HS-27A (cell line): ENCODE measurements at places on chromosomes 3 and 15.
A peak's percentile ranks its signal among the peaks of the same experiment; 100 is the strongest.

GRCh38 chr15:88401996-88402656 is 65.1 kb downstream of the MRPL46 start:
- DNase-seq = no peak

DNA sequence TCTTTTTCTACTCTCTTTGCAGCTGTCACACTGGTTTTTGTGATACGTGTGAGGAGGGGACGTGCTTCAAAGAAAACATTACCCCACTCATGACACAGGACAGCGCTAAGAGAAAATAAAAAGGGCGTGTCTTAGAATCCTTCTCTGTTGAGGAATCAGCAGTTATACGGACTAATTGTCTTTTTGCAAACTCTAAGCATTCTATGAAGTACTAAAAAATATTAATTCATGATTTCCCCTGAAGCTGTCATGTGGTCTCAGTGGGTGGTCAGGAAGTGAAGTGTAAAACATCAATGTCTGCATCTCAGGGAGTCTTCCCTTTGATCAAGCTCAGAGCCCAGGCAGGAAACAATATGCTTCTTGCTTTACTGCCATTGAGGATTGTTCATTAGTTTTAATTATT is 117.5 kb upstream of the CRBN start:
- no peak for DNase-seq

GRCh38 chr3:132255041-132255745 is 62.0 kb upstream of the ACP3 start:
- DNase-seq = no peak

DNA sequence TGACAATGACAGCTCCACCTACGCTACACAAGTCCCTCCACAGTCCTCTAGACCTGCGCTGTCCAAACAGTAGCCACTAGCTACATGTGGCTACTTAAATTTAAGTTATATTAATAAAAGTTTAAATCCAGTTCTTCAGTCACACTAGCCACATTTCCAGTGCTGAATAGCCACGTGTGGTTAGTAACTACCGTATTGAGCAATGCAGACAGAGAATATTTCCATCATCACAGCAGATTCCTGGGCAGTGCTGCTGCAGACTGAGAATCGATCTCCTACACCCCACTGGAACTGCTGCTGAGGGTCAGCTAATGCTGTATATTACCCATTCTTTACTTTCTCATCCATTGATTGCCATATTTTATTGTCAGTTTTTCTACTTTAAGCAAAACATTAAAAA is 40.9 kb downstream of the HDC start:
- DNase-seq = no peak

GRCh38 chr3:48425281-48425812 is 4.5 kb downstream of the PLXNB1 start:
- no peak for DNase-seq

DNA sequence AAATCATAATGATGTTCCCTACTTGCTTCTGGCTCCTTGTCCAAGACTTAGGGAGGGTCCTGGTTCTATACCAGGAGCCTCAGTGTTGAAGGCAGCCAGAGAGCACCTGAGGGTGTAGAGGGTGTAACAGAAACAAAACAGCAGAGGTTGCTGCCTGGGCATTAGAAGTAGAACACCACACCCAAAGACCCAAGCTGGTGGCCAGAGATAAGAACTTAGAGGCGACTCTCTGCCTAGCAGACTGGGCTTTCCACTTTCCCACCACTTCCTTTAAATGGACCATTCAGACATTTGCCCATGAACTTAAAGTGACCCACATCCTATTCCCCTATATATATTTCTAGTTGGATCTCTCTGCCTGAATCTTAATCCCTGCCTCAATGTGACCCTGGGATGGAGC is 189.8 kb downstream of the KLF13 start:
- no peak for DNase-seq

GRCh38 chr3:125313060-125313635 is 62.0 kb downstream of the ZNF148 start:
- no peak for DNase-seq

- peak; percentile 91 for DNase-seq
Observed at GRCh38 chr15:32855942-32856341, 138.1 kb downstream of the GREM1 start.

- no peak for DNase-seq
Observed at GRCh38 chr3:141603473-141604035, 116.7 kb downstream of the RASA2 start.

- DNase-seq = no peak
Observed at GRCh38 chr3:121855555-121855954, 20.5 kb downstream of the EAF2 start.

DNA sequence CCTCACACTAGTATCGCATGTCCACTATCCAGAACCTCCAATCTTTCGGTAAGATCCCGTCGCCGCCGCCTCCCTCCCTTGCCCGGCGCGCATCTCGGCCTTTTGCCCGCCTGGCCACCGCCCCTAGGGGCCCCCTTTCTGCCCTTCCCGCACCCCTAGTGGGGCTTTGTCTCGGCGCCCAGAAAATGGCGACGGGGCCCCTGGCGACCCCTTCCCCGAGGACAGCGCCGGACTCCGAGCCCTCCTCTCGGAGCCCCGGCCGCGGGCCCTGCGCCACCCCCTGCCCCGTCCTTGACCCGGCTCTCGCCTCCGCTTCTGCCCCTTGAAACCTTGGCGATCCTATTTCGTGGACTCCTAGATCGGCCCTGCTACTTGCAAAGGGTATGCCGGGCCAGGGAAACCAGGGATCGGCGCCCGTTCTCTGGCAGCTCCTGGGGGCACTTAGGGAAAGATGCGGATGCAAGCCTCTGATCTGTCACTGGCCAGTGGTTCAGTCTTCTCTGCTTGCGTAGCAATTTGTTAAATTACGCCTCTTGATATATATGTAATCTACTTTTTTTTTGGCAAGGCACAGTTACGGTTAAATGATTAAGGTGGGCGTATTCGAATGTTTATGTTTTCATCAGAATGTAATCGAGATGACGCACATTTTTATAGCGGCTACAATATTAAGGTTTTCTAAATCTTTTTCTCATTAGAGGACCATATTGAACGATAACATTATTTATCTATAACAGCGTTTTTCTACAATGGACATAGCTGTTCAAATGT is 603 bp downstream of the EIF1B start:
- DNase-seq = peak; percentile 26

DNA sequence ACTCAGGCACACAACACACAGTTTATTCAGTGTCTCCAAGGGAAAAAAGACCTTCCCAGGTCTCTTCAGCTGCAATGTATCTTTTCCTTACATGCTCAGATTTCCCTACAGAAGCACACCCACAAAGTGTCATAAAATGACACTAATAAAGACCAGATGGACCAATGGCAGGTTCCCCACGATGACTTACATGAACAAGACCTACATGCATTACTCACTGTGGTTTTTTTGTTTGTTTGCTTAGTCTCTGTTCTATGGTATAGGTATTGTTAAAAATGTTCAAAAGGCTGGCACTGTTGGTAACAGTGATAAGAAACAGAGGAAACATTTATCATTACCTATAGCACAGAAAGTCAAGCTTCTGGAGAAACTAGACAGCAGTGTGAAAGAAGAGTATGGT is 318.2 kb upstream of the TMCO5A start:
- DNase-seq = no peak

GRCh38 chr3:161069511-161070251 is 35.5 kb downstream of the B3GALNT1 start:
- DNase-seq = peak; percentile 15

DNA sequence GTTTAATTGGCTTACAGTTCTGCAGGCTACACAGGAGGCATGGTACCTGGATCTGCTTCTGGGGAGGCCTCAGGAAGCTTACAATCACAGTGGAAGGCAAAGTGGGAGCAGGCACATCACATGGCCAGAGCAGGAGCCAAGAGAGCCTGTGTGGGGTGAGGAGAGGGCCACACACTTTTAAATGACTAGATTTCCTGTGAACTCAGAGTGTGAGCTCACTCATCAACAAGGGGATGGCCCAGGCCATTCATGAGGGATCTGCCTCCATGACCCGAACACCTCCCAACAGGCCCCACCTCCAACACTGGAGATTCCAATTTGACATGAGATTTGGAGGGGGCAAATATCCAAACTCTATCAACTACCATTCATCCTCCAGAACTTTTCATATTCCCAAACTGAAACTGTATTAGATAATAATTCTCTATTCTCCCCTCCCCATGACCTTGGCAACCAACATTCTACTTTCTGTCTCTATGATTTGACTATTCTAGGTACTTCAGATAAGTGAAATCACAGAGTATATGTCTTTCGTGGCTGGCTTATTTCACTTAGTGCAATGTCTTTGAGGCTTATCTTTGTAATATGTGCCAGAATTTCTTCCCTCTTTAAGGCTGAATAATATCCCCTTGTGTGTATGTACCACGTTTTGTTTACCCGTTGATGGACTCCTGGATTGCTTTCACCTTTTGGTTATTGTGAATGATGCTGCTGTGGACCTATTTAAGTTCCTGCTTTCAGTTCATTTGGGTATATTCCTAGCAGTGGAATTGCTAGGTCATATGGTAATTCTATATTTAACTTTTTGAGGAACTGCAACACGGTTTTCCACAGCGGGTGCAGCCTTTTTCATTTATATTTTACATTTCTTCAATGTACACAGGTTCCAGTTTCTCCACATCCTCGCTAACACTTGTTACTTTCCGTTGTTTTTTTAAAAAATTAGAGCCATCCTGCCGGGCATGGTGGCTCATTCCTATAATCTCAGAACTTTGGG is 43.8 kb downstream of the TKT start:
- DNase-seq = no peak

DNA sequence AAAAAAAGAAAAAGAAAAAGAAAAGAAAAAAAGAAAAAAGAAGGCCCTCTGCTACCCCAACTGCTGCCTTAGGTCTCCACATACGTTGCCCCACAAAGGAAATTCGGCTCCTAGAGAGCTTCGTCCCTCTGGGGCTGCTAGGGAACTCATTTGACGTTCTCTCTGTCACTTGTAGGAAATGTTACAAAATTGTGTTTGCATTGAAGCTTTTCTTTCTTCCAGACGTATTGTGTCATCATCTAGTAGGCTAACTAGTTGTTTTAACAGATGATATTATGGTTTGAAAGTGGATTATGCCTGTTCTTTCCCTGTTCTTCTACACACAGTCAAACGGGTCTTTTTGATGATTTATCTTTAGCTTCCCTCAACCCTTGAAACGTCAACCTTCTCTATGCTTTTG is 125.3 kb downstream of the BDH1 start:
- no peak for DNase-seq

- DNase-seq = no peak
Observed at GRCh38 chr3:31448035-31448881, 84.5 kb upstream of the STT3B start.

DNA sequence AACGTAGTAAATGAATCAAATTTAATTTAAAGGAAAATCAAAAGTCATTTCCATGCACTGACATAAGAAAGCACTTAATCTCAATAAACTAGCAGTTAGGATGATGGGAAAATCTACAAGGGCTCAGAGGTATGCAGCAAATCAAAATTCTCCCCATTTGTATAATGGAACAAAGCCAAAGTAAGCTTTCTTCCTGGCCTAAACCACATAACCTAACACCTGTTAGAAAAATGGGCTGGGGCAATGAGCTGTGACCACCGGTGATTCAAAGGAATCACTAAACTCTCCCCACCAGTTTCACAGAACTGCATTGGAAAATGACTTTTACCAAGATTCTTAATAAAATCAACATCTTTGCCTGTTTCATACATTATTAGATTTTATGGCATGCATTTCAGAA is 1024.3 kb downstream of the FHIT start:
- DNase-seq = no peak

GRCh38 chr3:480070-480469 is 283.5 kb downstream of the CHL1 start:
- no peak for DNase-seq

- DNase-seq = no peak
Observed at GRCh38 chr15:68504681-68505170, 72.8 kb upstream of the ITGA11 start.

DNA sequence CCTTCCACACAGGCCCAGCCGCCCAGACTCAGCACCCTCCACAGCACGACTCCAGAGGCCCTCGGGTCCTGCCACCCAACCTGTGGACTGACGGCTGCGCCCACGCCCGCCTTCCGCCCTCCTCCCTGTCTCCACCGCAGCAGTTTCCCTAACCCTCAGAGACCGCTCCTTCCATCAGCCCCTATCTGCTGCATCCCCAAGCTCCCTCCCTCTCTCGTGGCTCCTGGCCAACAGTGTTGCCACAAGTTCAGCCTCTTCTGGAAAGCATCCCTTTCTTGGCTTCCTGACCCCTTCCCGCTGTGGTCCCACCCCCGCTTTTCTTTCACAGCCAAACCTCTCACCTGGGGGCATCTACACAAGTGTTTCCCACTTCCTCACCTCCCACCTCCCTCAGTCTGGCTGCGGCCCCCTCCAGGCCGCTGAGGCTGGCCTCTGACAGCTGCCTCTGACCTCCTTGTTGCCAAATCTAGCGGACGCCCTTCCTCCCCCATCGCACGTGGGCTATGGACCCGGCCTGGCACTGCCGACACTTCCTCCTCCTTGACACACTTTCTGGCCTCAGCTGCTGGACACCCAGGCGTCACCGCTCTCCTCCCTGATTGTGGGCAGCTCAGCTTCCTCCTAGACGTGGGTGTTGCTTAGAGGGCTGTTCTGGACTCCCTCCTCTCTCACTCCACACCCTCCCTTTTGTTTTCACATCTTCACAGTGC is 168.8 kb upstream of the TLE3 start:
- DNase-seq = no peak

- DNase-seq = no peak
Observed at GRCh38 chr3:186151077-186151971, 42.4 kb upstream of the ETV5 start.

- no peak for DNase-seq
Observed at GRCh38 chr15:59157396-59157795, 49.2 kb upstream of the LDHAL6B start.

GRCh38 chr3:41199866-41200668 is 762 bp downstream of the CTNNB1 start:
- DNase-seq = peak; percentile 20

DNA sequence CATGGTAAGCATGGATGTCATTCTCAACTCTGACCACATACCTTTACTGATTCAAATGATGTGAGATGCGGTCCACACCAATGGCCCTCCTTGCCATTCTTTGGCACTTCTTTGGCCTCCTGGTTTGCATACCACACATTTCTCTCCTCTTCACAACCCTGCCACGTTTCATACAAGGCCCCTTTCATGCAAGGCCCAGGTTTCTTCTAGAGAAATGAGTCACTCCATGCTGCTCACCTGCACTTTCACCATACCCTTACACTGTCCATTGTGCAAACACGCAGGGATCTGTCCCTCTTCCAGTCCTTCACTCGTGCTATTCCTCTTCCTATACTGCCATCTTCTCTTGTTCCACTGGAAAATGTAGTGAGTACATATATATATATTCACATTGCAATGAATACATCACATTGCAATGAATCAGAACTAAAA is 24.4 kb upstream of the SLC24A5 start:
- DNase-seq = no peak
